ENCODE measurements at places on chromosomes 6 and 20.
A peak's percentile ranks its signal among the peaks of the same experiment; 100 is the strongest.

GRCh38 chr6:169937389-169938261, 186.2 kb downstream of the ERMARD start:
- DNase-seq = no peak

DNA sequence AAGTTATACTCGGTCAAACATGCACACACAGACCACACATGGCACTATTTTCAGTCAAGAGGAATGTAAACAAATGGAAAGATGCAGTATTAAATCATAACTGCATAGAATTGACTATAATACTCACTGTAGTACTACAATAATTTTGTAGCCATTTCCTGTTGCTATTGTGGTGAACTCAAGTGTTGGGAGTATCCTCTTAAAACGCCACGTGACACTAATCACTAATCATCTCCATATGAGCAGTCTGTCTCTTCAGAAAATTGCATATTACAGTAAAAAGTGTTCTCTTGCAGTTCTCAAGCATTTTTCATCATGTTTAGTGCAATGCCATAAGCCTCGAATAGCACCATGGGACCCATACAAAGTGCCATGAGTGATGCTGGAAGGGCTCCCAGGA, 258.7 kb upstream of the ID4 start:
- no peak for DNase-seq

- DNase-seq = no peak
These were observed 56.9 kb downstream of the IRF4 start for GRCh38 chr6:448296-449056.

DNA sequence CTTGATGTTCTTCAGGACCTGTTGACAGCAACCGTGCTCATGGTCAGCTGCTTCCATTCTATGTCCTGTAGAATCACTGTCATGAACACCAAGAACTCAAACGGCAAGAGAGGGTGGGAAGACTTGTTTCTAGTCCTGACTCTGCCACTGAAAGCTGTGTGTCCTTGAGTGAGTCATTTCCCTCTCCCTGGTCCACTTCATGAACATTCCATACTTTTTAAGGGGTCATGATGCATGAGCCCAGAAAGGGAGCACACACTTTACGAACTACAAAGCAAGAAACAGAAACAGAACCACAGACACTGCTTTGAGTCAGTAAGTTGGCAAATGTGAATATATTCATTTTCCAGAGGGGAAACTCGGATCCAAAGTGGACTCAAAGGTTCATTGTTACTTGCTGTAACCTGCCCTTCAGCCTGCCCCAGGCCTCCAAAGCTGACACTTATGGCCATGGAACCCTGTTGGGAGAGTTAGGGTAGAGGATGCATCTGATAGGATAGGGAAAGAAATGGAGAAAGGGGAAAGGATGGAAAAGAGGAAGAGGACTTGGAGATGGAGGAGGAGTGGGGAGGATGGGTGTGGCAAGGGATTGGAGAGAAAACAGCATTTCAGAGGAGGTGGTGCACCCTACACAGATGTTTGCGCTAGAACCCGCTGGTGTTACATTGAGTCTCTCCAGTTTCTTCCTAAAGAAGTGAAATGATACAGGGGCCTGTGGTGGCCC, 129.8 kb downstream of the FOXO3 start:
- peak; percentile 56 for DNase-seq

- no peak for DNase-seq
These were observed 113.4 kb upstream of the AKIRIN2 start for GRCh38 chr6:87815449-87815848.

DNA sequence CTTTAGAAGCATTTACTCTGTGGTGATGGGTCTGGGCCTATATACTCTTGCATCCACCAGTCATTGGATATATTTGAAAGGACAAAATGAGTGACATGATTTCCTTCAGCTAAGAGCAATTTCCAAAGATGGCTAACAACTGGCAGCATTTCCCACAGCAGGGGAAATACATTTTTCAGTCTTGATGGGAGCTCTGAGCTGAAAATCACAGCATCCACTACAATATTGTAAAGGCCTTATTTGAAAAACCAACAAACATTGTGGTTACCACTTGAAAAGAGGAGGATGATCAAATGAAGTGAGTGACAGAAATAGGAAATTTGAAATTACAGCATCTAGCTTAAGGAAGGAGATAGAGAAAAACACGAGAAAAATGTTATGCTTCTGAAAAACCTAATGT, 705.0 kb upstream of the EPHA7 start:
- no peak for DNase-seq
